ENCODE measurements at places on chromosomes 5 and 9.

DNA sequence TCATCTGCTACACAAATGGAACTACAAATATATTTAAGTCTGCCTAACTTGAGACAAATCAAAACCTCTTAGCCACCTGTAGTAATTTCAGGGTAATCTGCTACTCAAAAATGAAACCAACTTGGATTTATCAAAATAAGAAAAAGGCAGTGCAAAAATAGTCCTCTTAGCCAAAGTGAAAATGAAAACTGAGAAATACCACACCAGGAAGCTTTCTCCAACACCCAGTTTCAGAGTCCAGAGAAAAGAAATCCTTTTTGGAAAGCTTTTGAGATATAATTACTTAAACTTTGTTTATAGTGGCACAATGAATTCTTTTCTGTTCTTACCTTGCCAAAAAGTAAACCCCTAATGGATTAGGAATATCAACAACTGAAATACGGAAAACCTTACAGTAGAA, 990.4 kb downstream of the EFNA5 start:
- DNase-seq = no peak

DNA sequence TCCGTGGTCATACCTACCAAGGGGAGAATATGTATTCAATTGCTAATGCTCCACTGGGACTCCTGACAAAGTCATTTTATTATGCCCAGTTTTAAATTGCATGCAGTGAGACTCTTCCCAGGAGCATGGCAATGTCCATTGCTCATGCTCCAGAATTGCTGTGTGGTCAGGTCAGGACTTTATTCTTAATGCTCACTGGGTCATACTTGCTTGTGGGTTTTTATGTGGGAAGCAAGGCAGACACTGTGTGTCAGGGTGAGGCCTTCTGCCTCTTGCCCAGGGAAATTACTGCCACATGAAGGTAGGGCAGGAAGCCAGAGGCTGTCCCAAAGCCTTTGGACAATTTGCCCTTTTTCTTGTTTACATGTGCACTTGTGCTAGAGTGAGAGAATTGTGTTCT, 164.6 kb upstream of the MEF2C start:
- DNase-seq = no peak

- DNase-seq = no peak
Observed at GRCh38 chr5:115600766-115601165, 1.5 kb downstream of the TICAM2 start.

GRCh38 chr5:10162468-10162867, 87.2 kb downstream of the ATPSCKMT start:
- DNase-seq = no peak

DNA sequence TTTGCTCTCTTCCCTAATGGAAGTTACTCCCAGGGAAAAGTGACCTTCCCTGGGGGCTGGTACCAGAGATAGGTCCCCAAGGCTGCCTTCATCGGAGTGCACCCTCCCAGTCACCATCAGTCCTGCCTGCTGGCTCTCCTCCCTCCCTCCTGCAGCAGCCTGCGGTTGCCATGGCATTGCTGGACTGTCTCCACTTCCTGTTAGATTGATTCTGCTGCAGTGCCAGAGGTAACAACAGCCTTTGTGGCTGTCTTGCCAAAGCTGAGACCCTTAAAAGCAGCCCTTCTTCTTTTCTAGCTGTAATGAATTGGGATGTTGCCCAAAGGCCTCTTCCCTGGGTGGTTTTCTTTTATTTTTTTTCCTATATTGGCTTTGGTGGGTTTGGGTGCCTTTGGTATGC, 78.1 kb upstream of the PRLR start:
- no peak for DNase-seq

- DNase-seq = no peak
Observed at GRCh38 chr9:114733816-114734215, 51.8 kb upstream of the TEX48 start.

GRCh38 chr5:156871212-156871611, 21.1 kb downstream of the PPP1R2B start:
- no peak for DNase-seq

GRCh38 chr9:104556830-104557634, 11.9 kb upstream of the OR13C8 start:
- no peak for DNase-seq

- DNase-seq = peak; percentile 37
Observed at GRCh38 chr9:124784509-124784908, 7.6 kb downstream of the OLFML2A start.

GRCh38 chr9:5531101-5531882, 21.0 kb downstream of the PDCD1LG2 start:
- DNase-seq = peak; percentile 24

GRCh38 chr9:715300-715699, 126.2 kb upstream of the DMRT1 start:
- no peak for DNase-seq

GRCh38 chr9:122394265-122395125, 23.7 kb downstream of the PTGS1 start:
- no peak for DNase-seq

DNA sequence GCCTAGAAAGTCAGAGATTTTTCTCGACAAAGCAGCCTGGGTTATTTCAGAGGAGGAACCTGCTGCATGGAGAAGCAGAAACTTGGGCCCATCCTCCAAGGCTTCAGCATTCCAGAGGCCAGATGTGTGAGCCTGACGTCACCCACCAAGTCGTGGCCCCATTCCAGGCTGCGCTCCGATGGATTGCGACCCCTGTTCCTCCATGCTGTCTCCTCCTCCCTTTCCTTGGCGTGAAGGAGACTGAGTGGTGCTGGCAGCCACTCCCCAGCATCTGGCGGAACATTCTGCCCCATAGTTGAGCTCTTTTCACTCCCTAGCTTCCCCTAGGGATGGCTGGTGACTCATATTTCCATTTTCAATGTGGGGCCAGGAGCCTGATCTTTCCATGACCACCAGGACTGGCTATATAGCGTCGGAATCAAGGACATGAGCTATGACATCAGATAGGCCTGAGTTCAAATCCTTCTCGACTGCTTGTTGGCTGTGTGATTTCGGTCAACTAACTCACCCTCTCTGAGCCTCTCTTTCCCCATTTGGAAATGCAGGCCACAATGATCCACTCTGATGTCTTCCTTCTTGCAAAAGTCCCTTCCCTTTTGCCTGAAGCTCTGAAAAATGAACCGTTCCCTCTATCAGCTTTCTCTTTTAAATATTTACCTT, 24.5 kb upstream of the DUSP1 start:
- DNase-seq = no peak

DNA sequence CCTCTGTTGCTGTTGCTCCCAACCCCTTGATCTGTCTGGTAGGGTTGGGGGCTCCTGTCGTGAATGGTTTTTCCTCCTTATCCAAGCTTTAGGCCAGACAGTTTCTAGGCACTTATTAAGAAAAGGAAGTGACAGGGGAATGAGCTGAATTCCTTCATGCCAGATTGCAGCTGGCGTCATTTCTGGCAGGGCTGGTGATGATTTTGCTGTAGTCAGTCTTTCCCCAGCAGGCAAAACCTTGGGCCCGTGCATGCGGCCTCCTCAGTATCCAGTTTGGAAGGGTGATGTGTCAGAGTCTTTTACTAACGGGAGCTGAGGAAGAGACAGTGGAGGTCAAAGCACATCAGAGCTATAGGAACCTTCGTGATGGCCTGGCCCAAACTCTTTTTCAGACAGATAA, 58.8 kb downstream of the COL27A1 start:
- no peak for DNase-seq

DNA sequence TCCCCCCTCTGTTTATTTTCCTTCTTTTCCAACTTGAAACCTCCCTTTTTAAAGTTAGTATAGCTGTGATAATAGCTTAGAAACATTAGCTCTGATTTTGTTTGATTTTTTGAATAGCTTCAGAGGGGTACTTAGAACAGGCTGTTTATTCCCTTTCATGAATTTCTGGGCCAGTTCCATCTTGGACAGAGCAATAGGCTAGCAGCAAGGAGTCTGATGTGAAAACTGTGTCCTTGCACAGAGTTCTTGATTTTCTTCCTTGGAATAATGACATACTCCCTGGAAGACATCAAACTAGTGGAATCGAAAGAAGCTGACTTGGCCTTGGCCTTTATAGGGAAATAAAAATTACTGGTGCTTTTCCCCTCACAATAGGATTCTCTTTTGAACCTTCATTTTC, 32.9 kb downstream of the NTRK2 start:
- DNase-seq = no peak

DNA sequence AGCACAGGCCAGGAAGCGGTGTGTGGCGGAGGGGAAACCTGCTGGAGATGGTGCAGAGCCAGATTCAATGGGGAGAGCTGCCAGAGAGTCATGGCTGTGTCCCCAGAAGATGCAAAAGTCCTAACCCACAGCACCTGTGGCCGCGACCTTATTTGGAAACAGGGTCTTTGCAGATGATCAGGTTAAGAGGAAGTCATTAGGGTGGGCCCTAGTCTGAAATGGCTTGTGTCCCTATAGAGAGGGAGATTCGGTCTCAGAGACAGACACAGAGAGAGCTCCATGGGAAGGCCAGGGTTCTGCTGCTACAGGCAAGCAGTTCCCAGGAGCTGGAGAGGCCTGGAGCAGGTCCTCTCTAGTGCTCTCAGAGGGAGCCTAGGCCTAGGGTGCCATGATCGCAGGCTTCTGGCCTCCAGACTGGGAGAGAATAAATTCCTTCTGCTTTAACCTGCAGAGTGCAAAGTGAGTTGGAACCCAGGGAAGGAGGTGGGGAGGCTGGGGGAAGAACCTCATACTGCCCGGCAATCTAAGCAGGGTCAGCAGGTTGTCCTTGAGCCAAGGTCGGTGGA, 1.9 kb upstream of the LPCAT1 start:
- no peak for DNase-seq

DNA sequence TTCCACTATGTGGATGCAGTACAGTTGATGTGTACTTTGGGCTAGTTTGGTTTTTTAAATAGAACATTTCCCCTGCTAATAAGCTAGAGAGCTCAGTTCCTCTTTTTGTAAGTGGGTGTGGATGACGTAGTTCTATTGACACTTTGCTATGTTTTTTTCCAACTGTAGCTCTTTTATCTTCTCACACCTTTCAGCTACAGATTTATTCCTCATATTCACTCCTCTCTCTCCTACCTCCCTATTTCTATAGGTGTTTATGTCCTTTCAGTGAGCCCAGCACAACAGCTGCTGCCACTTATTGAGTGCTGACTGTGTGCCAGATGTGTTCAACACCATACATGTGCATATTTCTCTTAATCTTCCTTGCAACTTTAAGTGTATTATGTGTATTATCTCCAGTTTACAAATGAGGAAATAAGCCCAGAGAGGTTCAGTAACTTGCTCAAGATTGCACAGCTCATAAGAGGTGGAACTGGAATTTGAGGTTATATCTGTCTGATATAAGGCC, 215.7 kb downstream of the SEMA6A start:
- peak; percentile 85 for DNase-seq
